Daoy (cell line): ENCODE measurements at places on chromosomes 5 and 9. TPM values are rescaled to one million over a fixed set of nuclear protein-coding genes. Genes with fewer than 3 reads are reported as not detected.

- DNase-seq: peak; percentile 37
Measured at GRCh38 chr5:111779922-111780292, 22.9 kb upstream of the NREP start.

LCN1 gene
- not detected in 2 replicates for total RNA-seq

IRX2 gene
- total RNA-seq: 7.8 and 10.3 TPM in 2 replicates

GRCh38 chr5:617896-618295 is 5.8 kb downstream of the CEP72 start:
- DNase-seq: no peak

DNA sequence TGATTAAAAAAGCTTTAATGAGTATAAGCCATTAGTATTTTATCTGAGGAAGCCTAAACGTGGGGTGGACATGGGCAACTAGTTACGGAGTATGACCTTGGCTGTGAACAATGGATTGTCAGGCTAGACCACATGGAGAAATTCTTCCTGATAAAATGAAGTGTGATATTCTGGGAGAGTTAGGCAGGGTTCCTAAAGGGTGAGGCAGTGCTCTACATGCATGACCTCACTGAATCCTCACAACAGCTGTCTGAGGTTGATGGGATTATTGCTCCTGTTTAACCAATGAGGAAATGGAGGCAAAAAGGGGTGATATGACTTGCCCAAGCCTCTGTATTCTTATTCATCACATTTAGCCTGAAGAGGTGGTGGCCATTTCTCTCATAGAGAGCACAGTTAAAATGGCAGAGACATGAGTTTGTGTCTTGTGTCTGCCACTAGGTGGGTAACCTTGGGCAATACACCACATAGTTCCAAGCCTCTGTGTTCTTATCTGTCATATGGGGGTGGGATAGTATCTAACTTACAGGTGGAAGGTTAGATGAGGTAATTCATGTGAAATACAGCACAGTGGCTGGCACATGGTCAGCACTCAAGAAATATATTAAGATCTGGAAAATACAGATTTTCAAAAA is 96.1 kb upstream of the NR3C1 start:
- peak; percentile 7 for DNase-seq

CBY3 gene
- total RNA-seq: not detected in 2 replicates

AK8 gene
- total RNA-seq: 0.23 TPM in 1 of 2 replicates, not detected in the other

GRCh38 chr5:119397518-119398380 is 41.9 kb downstream of the TNFAIP8 start:
- DNase-seq: peak; percentile 33

CCDC192 gene
- not detected in 2 replicates for total RNA-seq

PRDM9 gene
- total RNA-seq: not detected in 2 replicates

DNA sequence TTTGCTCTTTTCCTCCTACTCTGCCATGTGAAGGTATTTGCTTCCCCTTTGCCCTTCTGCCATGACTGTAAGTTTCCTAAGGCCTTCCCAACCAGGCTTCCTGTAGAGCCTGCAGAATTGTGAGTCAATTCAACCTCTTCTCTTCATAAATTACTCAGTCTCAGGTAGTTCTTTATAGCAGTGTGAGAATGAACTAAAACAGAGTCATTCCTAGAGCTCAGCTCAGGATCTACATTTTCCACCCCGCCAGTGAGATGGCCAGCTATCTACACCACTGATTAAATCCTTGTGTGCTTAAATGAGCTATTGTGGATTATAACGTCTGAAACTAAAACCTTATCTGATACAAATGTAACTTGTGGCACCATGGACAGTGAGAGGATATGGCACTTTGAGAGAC is 55.0 kb downstream of the FRMD3 start:
- no peak for DNase-seq

MYMK gene
- total RNA-seq: not detected in 2 replicates

DNA sequence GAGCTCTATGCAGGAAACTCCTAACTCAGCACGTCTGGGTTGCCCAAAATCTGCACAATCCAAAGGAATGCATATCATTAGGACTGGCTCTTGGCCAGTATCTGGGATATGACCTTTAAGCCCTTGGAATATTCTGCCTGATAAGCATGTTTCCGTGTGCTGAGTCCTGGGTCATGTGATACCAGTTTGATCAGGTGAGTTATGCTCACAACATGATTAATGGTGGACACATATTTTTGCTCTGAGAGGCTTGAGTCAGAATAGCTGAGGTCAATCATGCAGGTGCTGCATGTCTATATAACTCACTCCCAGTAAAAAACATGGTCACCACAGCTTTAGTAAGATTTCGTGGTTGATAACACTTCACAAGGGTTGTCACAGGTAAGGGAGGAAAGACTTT is 408.8 kb downstream of the YTHDC2 start:
- no peak for DNase-seq

DNA sequence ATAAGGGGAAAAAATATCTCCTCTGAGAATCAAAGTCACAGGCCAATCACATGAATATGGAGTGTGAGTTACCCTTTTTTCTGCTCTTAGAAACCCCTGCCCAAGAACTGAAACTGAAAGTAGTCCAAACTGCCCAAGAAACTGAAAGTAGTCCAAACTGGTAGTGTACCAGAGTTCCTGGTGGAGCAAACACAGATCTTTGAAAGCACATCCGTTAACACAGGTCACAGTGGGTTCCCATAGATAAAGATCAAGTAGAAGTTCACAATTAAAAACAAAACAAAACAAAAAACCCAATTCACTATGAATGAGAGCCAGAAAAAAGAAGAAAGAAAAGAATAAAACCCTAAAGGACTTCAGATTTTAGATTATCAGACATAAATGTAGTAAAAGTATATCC is 332.4 kb upstream of the EFNA5 start:
- peak; percentile 78 for DNase-seq

RLN2 gene
- total RNA-seq: not detected in 2 replicates

DNA sequence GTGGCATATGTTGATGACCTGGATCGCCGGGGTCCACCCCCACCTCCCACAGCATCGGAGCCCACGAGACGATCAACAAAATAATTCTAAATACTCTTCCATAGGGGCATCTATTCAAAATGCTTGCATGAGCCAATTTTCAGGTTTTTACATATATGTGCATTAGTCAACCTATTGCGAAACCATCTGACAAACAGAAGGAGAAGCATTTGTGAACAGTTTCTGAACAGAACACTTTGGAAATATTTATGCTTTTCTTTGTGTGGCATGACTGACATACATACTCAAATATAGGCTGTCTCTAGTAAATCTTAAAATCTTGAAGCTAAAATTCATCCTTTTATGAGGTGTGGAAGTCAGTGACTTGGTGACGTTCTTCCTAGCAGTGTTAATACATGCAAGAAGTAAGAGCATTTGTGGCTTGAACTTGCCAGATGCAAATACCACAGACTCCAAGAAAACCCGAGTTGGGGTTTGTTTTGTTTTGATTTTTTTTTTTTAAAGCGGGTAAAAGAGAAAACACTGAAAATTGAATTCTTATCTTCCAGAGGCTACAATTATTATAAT is 5.3 kb downstream of the GPR151 start:
- no peak for DNase-seq

FAM153A gene
- not detected in 2 replicates for total RNA-seq

DNA sequence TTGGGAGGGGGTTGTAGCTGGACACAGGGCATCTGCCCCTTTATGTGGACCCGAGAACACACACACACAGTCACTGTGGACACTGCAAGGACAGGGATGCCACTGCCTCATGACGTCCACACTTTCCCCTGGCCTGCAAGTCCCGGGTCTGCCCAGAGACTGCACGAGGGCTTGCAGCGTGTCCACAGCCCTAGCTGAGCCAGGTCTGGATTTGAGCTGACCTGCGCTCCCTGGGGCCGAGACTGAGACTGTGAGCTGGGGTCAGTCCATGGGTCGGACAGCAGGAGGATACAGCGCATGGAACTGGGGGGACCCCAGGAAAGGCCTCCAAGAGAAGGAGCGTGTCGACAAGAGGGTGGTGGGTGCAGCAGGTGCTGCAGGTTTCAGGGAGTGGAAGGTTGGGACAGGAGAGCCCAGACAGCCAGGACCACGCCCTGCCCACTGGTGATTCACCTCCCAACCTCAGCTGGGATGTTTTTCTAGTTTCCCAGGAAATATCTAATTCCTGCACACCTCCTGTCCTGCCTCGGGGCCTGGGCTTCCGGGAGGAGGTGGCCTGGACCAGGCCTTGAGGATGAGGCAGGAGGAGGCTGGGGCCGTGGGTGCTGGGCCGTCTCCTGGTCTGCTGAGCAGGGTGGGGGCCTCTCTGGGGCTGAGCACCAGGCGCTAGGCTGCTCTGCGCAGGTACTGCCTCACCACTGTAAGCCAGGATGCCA is 806 bp upstream of the RNF224 start:
- peak; percentile 67 for DNase-seq

HAVCR2 gene
- total RNA-seq: 0.12 and 0.97 TPM in 2 replicates

DNA sequence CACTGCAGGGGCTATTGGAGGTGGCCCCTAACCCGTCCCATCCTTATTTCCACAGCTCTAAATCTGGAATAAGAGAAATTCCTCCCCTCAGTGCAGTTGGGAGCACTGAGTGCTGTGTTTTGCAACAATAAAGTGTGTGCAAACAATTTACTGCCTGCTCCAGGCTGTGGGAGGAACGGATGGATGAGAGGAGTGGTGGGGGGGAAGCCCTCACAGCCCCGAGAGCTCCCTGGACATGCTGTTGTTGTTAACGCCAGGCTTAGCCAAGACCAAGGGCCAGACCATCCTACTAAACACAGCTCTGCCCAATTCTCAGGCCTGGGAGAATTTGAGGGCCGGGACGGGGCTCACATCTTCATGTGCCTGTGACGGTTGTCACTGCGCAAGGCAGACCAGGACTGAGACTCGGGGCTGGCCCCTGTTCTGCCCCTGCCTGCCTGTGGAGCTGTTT is 200.2 kb downstream of the DAB2IP start:
- DNase-seq: no peak

DNA sequence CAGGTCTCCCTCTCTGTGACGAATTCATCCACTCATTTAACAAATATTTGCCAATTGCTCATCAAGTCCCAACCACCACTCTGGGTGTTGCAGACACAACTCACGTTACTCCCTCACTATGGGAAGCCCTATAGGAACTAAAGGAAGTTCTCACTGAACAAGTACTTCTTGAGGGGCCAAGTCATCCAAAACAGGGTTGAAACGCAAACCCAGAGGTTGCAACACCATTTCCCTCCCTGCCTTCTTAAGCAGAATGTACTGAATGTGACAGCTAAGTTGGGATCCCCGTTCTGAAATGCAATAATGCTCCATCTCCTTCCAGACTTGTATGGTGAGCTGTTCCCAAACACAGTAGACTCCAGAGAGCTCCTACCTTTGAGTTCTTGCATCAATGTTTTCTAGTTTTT is 34.3 kb downstream of the EPB41L4B start:
- DNase-seq: peak; percentile 81
